ENCODE measurements at places on chromosomes 7 and 10.

DNA sequence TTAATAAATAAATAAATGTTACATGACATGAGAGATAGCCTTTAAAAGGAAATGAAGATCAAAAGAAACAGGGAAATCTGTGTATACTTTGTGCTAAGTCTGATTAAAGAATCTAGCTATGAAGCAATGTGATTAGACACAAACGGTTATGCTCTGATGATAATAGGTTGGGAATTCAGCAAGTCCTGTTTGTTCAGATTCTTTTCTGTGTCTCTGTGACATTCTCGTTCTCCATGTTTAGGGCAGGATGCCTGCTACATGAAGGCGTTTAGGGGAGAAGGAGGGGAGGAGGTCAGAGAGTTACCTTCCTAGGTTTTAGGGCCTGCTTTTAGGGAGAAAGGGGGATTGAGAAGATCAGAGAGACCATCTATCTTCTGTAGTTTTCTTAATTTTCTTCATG is 555.3 kb downstream of the DNAJB9 start:
- DNase-seq: no peak

GRCh38 chr7:108736221-108736891 is 166.7 kb downstream of the DNAJB9 start:
- no peak for DNase-seq

DNA sequence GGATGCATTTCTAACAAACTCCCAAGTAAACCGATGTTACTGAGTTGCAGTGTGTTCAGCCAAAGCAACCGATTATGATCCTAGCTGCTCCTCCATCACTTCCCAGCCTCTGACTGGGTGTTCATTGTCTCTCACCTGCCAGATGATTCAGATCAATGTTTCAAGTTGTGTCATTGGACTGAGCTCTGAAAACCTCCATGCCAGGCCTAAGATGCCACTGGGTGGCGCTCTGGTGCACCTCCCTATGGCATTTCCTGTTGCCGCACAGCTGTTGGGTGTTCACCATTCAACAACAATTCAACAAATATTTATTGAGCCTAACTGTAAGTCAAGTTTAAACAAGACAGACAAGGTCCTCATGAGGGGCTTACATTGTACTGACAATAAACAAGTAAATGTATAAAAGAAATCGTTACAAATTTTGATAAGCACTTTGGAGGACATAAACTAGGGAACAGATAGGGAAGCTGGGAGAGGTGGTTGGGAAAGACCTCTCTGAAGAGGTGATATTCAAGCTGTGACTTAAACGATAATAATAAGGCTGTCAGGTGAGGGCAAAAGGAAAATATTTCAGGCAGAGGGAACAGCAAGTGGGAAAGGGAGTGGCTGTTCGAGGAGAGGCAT is 22.8 kb downstream of the RGR start:
- DNase-seq: peak; percentile 73

DNA sequence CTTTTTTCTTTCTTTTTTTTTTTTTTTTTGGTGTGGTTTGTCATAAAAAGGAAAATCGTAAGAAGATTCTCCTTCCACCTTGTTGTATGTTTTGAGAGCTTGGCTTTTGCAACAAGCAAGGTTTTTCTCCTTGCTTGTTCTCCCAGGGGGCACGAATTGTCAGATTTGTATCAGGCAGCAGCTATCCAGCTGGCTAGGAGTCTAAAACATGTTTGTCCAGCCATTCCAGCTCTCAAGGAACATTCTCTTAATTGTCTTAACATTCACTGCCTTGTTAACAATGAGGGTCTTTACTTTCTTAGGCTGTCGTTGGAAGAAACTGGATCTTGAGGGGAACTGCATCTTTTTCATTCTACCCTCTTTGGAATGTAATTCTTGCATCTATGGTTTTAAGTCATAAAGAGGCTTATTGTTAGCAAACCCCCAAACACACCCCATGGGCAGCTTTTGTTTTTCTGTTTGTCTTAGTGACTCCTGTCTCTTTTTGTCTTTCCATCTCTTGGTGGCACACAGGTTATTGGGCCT is 14.6 kb downstream of the SHTN1 start:
- no peak for DNase-seq

DNA sequence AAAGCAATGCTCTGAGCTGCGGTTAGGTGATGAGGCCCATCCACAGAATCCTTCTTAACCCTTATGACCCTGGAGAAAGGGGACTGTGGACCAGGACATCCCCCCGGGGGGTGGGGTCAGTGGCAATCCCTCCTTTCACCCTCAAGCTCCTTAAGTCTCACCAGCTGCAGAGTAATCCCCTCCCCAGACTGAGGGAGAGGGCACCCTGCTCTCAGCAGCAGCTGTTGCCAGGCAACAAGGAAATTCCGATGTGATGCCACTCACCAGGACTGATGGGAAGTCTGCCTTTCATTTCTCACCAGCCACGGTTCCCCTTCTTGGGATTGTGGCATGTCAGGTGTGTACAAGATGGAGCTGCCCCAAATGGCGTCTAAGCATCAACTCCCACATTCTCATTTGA is 129.6 kb downstream of the DOCK1 start:
- DNase-seq: no peak

DNA sequence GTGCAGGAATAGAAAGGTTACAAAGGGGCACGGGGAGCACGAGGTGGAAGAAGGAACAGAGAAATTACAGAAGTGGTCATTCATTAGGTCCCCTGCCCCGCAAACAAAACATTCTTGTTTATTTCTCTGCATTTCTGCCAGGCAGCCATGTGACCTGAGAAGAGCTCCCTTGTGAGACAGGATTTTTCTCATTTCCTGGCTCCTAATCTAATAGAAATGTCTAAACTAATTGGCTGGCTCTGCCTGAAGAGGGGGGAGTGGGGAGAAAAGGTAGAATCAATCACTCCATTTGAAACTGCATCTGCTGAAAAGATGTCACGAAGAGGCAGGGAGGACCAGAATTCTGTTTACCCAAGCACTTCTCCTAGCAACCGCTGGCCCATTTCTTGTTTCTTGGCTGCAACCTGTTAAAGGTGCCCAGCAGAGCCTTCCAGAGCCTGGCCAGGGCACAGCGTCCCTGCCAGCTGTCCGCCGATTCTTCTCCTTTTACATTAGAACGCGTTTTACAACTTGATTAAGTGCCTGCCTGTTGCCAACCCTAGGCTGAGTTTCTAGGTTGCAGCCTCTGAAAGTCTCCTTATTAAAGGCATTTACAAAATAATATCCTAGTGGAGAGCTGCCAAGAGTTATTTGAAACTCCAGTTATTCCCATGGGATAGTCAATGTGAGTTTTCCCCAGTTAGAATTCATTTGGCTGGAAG is 1227.6 kb downstream of the TYW1 start:
- no peak for DNase-seq

GRCh38 chr7:84790882-84791281 is 396.0 kb downstream of the SEMA3D start:
- no peak for DNase-seq

GRCh38 chr10:72061491-72061890 is 26.9 kb downstream of the SPOCK2 start:
- no peak for DNase-seq

DNA sequence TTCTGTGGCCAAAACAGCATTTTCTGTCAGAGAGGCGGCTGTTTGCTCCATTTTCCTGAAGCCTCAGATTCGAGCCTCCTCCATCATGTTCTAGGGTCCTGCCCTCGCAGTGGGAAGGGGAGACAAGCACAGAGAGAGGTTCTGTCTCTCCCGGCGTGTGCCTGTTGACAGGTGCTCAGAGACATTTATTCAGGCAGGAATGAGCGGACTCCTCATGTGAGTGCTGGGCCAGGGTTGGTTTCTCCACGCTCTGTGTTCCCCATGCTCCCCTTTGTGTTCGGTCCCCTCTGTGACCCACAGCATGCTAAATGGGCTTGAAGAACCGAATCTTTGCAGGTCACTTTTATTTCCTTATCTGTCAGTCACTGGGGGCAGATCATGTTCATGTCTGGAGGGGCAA is 374.6 kb downstream of the GLRX3 start:
- no peak for DNase-seq

- no peak for DNase-seq
Measured at GRCh38 chr7:3688842-3689241, 387.8 kb downstream of the SDK1 start.

- DNase-seq: no peak
Measured at GRCh38 chr10:118362103-118362502, 20.0 kb upstream of the FAM204A start.

DNA sequence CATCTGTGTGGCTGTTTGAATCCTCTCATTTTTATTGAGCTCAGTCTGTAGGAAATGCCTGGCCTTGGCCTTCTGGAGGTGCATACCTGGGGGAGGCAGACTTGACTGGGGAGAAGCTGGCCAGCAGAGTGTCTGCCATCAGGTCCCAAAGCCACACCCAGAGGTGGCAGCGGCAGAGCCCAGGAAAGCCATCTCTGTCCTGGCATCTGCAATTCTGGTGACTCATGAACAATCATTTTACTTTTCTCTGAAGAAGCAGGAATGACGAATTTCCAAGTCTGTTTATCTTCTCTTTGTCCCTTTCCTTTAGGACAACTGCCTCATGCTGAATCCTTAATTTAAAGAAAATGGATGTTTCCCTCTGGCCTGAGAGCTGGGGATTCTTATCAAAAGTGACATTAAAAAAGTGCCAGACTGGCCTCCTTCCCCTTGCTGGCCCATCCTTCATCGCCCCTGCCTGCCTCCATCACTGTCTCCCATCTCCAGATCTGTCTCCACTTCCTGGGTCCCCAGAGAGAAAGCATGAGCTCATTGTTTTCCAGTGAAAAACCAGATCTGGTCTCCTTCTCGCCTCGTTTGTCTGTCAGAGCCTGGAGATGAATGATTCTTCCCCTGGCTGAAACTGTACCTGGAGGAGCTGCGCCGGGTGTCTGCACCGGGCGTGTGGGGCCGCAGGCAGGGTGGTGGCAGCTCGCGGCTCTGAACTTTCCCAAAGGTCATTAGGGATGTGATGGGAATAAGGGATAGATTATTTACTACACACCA is 124.5 kb downstream of the TMEM178B start:
- DNase-seq: no peak

DNA sequence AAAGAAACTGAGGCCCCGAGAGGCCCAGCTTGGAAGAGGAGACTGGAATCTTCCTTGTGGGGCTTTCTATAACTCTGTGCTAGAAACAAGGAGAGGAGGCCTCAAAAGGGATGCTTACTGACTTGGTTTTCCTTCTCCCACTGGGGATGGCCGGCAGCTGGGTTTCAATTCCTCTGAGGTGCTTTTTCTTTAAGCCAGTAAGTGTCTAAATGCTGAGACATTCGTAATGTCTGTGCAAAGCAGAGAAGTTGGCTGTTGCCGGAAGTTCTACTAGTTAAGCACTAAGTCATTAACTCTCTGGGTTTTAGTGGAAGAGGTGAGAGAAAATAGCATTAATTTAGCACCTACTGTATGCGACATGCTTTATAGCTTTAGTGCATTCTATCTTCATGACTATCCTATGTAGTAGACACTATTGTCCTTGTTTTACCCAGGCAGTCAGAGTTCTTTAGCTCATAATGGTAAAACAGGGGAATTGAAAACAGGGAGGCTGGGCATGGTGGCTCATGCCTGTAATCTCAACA is 135.2 kb downstream of the RGS10 start:
- DNase-seq: no peak

DNA sequence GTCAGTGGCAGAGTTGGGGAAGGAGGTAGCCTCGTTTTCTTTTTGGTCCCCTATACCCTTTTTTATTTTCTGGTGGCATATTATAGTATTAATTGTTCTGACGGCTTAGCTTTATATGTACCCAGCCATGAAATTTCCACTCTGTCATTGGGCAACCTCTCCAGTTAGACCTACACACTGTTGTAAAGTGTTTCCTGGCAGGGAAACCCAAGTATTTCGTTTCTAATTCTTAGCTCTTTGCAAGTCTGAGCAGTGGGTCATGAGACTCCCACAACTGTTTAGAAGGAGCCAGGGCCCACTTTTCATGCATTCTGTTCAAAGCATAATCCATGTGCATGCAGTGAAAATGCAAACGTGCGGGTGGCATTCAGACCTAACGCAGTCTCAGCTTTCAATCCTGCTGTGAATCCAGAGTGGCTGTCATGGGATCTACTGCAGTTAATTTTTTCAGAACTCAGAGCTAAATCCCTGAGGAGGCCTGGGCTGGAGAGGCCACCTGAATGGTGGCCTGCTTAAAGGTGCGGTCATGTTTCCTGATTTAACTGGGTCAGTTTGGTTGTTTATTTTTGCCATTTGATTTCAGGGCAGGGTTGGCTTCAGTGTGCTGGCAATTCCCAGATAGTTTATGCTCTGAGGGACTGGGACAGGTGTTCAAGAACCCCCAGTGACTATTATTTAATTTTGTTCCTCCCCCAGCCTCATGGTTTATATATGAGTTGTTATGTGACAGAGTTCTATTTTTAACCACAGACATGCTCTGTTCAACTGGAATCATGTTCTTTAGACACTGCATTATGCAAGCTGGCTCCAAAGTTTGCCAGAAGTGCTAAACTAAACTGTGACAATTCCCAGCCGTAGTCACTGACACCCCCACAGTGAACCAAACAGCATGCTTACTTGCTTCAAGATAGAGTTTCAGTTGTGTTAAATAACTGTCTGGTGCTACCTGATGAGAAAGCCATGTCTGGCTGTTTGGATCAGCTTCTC is 27.4 kb upstream of the SYPL1 start:
- DNase-seq: no peak
